Activated T-cell treated with anti-CD3 and anti-CD28 coated beads for 1 hour (primary cell): ENCODE measurements at places on chromosomes 2 and 18.

DNA sequence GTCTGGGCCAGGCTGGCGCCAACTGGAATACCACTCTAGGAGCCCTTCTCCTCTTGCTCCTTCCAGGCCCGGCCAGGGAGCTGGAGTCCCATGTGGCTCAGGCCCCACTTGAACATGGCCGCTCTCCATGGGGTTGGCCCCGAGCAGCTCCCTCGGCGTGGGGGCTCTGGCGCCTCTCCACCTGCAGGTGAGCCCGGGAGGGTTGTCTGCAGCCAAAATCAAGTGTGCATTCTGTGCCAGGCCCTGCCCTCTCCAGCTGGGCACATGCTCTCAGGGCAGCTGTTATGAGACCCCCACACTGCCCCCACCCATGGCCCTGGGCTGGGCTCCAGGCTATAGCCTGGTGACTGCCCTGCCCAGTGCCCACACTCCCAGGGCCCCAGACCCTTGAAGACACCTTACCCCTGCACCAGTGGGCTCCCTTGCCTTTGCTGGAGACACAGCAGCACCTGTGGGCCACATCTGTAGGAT lies 45.8 kb upstream of the HS6ST1 start:
- no peak for DNase-seq

DNA sequence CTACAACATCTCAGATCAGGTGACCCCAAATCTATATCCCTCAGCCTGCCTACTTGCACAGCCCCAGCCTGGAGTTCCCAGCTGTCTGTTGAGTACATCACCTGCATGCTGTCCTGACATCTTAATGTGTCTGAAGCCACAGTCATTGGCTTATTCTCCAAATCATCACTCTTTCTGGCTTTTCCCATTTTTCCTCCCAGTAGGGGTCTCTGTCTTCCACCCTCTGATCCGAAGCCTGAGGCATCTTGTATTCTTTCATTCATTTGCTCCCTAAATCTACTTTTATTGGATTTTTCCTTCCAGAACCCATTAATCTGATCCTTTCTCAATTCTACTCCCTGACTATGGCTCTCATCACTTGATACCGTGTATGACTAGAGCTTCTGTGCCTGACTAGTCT lies 332.9 kb upstream of the DCC start:
- no peak for DNase-seq

DNA sequence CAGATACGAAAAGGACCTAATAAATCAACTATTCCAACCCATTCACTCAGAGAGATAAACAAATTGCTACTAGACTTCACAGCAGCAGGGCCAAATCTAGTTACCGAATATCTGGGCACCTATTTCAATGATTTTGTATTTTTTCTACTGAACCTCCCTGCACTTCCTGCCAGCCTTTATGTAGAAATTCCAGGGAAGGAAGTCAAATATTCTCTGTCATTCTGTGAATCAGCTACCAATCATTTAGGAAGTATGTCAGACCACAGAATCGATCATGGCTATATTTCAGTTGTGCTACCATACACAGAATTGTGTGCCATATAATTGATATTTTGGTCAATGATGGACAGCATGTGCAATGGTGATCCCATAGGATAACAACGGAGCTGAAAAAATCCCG lies 109.6 kb upstream of the SPOPL start:
- no peak for DNase-seq

DNA sequence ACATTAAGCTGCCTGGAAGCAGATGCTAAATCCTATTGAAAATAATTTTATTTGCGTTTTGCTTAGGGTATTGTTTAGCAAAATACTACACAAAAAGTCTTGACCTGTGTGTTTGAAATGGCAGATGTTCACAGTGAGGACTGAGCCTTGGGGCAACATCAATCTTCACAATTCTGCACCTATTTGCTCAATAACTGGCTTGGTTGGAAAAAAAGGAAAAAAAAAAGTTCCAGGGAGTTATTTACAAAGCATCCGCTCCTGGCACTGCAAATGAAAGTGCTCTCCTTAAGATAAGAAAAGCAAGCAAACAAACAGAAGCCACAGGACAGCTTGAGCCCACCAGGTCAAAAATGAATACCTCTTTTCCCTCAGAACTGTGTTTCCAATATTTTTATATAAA lies 77.7 kb downstream of the MAP2 start:
- no peak for DNase-seq

DNA sequence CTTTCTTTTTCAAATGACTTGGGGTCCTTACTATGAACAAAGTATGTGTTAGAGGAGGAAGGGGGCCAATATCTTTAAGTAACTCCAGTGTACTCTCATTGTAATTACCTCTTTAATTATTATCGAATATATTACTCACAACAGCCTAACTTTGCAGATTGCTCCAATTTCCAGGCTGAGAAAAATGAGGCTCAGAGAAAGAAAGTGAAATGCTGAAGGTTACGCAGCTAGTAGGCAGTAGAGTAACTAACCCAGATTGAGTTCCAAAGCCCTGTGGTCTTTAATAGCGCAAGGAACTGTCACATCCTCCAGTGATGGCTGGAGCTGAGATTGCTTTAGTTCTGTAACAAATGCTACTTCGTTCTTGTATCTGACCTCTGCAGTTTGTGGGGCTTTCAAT lies 2.2 kb upstream of the GYPC start:
- no peak for DNase-seq

DNA sequence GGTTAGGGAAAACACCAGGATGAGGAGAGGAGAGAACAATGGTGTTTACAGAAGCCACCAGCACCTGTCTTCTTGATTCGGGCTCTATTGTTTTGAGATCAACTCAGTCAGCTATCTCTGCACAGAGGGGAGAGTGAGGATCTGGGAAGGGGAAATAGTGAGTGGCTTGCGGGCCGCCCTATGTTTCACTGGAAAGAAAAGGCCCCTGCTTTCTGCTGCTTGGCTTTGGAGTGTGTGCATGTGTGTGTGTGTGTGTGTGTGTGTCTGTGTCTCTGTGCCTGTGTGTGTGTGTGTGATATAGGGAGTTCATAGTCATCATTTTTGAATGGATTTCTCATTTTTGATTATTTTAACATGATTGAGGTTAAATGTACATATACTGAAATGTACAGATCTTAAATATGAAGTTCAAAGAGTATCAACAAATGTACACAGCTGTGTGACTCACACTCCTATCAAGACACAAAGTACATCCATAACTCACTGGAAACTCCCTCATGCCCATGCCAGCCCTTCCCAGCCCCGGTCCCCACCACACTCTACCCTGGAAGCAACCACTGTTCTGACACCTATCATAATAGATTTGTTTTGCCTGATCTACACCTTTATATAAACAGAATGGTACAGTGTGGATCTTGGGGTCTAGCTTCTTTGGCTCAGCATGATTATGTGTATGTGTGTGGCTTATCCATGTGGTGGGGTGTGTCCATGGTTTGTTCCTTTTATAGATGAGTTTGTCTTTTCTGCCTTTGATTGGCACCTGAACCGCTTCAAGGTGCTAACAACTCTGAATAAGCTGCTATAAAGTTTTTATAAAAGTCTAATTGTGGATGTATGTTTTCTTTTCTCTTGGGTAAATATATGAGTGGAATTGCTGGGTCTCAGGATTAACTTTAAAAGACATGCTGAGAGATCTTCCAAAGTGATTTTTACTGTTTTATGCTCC lies 258.3 kb downstream of the SETBP1 start:
- no peak for DNase-seq

DNA sequence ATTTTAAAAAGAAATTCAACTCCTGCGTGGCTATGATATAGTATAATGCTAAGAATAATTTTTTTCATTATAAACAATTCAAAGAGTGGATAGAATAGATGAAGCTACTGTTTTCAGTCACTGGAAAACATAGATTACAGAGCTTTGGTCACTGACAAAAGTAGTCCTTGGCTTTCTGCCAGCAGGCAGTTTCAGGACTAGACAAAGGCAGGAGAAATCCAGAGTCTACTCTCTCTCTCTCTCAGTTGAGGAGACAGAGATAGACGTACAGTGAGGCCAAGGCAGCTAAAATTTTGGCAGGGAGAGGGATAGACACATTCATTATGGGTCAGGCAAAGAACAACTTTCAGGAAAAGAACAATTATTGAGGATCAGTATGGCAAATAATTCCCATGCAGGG lies 491.4 kb upstream of the CRIM1 start:
- no peak for DNase-seq

- no peak for DNase-seq
Observed at GRCh38 chr2:16119741-16120140, 179.4 kb downstream of the MYCN start.

DNA sequence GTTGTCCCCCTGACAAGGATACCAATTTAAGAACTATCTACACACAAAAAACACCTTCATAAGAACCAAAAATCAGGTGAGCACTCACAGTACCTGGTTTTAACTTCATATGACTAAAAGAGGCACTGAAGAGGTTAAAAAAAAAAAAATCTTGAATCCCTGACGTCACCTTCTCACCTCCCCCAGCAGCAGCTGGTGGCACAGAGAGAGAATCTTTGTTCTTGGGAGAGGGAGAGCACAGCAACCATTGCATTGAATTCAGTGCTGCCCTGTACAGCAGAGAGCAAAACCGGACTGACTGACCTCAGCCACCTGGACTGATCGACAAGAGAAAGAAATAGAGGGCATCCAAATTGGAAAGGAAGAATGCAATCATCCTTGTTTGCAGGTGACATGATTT lies 566.0 kb downstream of the TMX3 start:
- DNase-seq: no peak

- no peak for DNase-seq
Observed at GRCh38 chr2:7724336-7724735, 807.1 kb downstream of the RNF144A start.

DNA sequence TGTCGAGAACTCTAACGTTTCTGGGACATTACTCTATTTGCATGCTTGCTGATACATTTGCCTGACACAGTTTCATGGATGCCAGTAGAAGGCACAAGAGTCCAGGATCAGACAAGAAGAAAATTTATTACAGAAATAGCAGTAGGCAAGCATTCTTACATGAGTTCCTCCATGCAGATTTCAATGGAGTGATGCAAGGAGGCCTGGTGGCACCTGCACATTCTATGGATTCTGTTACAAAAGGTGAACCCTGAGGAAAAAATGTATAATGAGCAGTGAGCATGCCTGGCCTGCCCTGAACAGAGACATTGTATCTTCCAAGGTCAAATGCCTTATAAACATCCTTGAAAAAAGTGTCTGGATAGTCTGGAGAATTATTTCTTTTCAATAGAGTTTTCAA lies 142.9 kb downstream of the DSEL start:
- DNase-seq: no peak

- DNase-seq: no peak
Observed at GRCh38 chr2:146003337-146003736, 1483.4 kb upstream of the ZEB2 start.

DNA sequence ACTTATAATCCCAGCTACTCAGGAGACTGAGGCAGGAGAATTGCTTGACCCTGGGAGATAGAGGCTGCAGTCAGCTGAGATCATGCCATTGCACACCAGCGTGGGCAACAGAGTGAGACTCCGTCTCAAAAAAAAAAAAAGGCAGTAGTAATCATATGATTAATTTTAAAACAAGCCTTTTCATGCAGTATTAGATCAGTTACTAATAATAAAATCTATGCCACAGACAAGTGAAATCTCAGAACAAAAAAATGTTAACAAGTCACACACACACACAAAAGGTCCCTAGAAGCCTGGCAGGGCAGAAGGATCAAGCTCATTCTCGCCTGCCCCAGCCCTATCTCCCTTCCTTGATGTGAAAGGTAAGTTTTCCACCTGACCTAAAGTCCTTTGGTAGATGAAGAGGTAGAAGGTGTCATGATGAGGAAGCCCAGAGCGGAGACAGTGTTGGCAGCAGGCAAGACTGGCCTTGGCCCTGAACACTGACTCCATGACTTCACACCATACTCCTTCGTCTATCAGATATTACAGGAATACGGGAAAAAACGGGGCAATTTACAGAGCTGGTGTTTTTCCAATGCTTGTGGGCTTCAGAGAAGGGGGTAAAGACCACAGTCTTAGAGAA lies 10.6 kb downstream of the KDSR start:
- DNase-seq: no peak

- no peak for DNase-seq
Observed at GRCh38 chr18:79625195-79625923, 54.2 kb upstream of the CTDP1 start.

DNA sequence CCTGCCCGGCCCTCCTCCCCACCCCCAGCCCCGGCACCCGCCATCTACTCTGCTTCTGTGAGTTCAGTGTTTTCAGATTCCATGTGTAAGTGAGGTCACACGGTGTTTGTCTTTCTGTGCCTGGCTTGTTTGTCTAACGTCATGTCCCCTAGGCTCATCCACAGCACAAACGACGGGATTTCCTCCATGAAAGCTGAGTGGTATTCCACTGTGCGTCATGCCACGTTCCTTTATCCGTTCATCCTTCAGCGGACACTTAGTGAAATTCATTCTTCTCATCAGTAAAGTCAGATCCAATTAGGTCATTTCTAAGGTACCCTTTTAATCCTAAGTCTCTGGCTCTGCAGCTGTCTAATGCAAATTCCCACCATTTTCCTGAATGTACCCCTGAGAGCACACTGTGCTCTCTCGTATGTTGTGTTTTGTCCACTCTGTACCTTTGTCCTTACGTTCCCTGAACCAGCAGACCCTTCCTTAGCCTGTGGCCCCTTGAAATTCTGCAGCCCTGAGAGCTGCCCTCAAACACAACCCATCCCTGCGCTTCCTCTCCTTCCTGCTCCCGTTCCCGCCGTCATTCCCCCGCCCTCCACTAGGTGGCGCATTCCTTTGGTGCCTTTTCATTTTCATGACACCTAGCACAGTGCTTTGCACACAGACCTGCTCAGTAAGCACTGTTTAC lies 44.1 kb downstream of the TRAPPC12 start:
- peak; percentile 74 for DNase-seq

GRCh38 chr2:172742931-172743540 lies 7.4 kb downstream of the RAPGEF4 start:
- no peak for DNase-seq

DNA sequence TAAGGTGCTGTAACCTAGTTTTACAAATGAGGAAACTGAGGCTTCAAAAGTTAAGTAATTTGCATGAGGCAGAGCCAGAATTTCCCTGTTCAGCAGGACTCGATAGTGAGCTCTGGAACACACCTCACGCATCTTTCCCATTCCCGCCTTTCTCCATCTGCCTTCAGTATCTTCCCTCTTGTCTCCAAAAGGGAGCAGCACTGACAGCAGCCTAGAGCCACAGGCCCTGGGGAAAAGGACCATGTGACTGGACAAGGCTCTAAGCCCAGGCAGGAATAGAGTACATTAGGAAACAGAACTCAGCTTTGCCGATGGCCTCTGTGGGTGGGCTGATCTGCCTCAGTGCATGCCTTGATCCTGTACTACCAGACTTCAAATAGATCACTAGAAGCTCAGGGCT lies 21.5 kb downstream of the GPR155 start:
- no peak for DNase-seq

DNA sequence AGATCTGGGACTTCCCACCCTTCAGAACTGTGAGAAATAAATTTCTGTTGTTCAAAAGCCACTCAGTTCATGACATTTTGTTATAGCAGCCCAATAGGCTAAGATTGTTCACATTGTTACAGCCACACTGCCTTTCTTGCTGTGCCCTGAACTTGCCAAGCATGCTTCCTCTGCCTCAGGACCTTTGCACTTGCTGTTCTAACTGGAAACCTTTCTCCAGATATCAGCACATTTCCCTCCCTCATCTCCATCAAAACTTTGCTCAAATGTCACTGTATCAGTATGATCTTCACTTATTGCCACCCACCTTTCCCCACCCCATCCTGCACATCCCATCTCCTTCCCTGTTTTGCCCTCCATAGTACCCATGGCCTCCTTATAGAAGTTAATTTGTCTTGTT lies 32.1 kb upstream of the MFSD6 start:
- DNase-seq: no peak
